ENCODE measurements at places on chromosomes 5 and 9.

GRCh38 chr5:52328220-52328806 is 459.4 kb upstream of the ITGA1 start:
- no peak for DNase-seq

DNA sequence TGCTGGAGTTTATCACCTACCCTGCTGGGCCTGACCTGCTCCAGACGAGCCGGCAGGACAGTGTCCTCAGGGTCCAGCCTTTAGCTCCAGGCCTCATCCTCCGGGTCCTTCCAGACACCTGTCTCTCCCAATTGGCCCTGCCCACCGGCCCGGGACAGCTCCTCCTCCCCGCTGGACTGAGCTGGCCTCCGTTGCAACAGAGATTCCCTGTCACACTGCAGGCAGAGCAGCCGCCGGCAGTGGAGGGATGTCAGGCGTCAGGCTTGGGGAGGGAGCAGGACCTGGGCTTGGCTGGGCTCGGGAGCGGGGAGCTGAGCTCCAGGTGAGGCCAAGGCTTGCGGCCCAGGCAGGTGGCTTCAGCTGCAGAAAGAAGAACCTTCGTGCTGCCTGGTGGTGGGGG is 1.7 kb downstream of the KCNT1 start:
- no peak for DNase-seq

GRCh38 chr5:127810707-127811490 is 107.7 kb downstream of the CCDC192 start:
- DNase-seq: no peak

DNA sequence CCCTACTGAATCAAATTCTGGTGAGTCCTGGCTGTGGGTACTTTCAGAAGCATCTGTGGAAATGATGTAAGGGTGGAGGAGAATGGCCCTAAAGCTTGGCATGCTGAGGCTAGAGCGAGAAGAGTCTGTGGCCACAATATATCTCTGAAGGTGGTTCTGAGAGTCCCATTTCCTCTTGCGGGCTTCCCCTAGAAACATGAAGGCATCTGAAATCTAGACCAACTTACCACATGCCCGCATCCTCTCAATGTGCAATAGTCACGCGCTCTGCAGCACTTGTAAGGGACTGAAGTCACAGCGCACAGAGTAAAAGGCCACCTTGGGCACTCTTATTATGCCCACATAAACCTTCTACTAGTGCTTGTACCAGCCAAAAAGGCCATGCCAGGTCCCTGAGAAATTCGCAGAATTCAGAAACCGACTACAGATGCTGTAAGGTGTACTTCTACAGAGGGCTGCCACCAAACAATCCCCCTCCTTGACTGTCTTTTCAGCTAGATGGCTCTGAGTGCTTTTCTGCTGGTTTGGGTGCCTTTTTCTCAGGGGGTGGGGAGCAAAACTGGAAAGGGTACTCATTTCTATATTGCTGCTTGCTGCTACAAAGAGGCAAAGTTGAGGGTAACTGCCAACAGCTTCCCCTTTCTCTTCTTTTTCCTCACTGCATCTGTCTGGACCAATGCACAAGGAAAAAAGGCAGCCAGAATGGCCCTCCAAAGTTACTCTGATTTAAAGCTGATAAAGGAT is 107.3 kb downstream of the ZDHHC21 start:
- no peak for DNase-seq

DNA sequence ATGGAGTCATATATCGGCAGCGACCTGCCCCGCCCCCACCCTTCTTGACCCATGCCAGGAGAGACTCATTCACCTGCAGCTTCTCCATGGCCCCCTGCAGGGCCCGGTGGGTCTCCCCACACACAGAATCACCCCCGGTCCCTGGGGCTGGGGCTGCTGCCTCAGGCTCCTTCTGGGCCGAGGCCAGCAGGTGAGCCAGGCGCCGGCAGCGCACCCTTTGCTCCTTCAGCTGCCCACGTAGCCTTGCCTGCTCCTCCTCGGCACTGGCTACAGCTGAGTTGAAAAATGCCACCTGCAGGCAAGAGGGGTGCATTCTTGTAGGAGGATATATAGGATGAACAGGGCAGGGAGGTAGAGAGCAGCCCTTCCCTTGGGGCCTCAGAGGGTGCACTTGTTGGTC is 17.9 kb downstream of the GOLGA2 start:
- DNase-seq: no peak

- no peak for DNase-seq
These were observed 410.6 kb downstream of the PSAT1 start for GRCh38 chr9:78707481-78707991.
